Right forelimb (tissue), 1 donor: ENCODE measurements at places on chromosomes 4 and X.
A peak's percentile ranks its signal among the peaks of the same experiment; 100 is the strongest.

- no peak for DNase-seq
Observed at GRCh38 chr4:129453524-129454200, 357.7 kb downstream of the C4orf33 start.

DNA sequence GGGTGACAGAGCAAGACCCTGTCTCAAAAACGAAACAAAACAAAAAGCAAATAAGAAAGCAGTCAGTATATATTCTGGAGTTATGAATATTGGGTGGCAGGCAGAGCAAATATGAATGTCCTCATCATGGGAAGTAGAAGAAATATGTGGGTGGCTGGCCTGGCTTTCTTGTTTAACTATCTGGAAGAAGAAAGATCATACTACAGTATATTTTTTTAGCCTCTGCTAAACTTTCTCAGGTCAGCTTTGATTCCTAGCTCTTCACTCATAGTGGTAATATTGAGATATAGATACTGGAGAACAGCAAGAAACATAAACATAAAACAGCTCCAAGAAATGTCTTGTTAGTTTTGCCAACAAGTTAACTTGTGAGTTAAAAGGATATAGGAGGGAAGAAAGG lies 192.5 kb downstream of the SOWAHB start:
- DNase-seq, result no peak

DNA sequence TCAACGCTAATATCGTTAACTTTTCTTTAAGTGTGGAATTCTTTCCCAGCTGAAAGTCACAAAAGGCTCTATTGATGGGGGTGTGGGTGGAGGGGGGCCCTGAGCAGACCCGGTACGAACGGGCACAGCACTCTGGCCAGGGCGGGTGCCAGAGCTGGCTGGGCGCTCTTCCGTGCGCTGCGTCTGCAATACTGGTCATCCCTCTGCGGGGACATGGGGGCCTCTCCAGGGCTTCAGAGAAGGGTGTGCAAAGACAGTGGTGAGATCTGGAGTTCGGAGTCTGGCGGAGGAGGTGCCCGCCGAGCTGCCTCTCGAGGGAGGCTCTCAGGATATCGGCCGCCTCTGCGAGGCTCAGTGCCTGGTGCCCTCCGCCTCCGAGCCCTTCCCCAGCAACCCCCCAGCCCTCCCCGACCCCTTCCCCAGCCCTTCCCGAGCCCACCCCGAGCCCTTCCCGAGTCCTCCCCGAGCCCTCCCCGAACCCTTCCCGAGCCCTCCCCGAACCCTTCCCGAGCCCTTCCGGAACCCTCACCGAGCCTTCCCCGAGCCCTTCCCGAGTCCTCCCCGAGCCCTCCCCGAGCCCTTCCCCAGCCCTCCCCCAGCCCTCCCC lies 34.3 kb downstream of the FGFRL1 start:
- peak; percentile 42 for DNase-seq

- no peak for DNase-seq
Observed at GRCh38 chr4:91914176-91914804, 389.5 kb upstream of the GRID2 start.

GRCh38 chr4:40185830-40186664 lies 10.8 kb upstream of the RHOH start:
- no peak for DNase-seq

DNA sequence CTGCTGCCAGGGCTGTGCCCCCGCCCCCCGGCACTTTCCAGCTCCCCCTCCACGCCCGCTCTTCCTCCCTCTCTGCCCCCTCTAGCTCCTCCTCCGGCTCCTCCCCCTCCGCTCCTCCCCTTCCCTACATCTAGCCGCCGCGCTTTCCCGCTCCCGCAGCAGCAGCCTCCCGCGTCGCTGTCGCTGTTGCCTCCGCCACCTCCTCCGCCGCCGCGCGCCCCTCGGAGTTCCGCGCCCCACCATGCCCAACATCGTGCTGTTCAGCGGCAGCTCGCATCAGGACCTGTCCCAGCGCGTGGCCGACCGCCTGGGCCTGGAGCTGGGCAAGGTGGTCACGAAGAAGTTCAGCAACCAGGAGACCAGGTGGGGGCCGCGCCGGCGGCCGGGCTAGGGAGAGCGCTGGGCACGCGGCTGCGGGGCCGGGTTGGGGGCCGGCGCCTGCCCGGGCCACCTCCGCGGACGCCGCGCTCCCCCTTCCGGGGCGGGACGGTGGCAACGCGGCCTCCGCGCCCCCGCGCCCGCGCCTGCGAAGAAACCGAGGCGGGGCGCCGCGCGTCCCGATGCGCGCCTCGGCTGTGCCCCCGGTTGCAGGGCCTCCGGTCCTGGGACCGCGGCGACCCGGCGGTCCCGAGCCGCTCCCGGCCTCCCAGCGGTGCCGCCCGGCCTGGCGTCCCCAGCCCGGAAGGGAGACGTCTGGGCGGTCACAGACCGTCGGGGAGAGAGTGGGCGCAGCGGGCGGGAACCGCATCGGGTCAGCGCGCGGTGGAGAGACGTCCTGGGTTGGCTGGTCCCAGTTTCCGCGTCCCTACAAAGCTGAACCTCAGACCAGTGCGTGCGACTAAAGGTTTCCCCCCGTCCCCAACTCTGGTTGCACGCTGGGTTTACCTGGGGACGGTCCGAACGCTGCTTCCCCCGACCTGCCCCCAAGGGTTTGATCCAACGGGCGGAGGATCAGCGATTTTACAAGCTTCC lies at the start of gene PRPS2:
Gene PRPS2 (plus strand): TSS at position 156 of the 972 bp plus-strand sequence. CDS start 86 bp downstream, at position 242.
- peak; percentile 72 for DNase-seq

- no peak for DNase-seq
Observed at GRCh38 chr4:102061133-102061532, 270.6 kb downstream of the BANK1 start.

DNA sequence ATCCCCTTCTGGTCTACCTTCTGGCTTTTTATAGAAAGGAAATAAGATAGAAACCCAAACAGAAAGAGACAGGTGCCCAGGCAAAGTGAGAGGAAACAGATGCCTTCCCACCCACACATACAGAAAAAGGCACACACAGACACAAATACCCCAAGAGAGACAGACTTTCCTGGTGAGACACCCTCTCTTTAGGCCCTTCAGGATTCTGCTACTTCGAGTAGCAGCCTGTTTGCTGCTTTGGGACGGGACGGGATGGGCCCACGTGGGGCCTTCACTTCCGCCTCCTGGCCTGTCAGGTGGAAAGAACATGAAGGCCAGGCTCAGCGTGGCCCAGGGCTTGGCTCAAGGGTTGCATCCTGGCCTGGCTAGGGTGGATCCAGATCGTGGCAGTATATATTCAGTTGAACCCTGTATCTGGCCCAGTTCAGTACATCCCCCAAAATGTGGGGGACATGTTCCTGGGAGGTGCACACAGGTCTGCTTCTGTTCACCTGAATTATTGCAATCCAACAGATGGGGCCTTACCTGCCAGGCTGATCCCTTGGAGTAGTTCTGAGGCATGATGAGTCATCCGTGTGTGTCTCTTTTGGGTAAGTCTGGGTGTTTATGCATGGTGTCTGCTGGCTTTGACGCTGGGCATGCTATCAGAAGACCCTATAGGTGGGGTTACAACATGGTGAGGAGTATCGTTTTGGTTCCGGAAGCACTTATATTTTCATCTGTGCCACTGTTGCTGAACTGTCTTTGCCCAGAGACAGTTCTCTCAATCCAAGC lies 2.4 kb downstream of the ZNF275 start:
- no peak for DNase-seq

GRCh38 chr4:47619691-47620090 lies 134.6 kb downstream of the ATP10D start:
- no peak for DNase-seq

DNA sequence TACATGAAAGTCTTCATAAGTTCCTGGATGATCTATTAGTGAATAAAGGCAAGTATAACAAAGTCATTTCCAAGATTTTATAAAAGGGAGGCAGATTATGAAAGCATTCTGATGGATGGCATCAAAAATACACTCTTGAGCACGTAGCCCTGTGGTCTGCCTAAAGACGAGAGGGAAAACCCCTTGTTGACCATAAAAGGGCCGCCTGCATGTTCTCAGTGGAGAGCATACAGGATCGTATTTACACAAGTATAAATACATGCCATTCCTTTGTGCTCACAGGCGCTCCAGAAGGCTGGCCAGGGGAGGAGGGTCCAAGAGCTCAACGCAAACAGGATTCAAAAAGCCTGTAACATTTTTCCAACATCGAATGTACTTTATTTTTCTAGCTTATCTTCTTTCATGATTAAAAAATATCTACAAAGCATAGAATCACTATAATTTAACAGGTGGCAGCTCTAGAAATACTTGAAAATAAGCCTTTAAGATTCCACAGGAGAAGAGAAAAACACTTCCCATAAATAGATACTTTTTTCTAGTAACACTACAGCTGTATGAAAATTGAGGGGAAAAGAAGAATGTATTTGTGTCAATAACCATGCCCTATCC lies 29.6 kb downstream of the PDGFC start:
- DNase-seq, result peak; percentile 58

DNA sequence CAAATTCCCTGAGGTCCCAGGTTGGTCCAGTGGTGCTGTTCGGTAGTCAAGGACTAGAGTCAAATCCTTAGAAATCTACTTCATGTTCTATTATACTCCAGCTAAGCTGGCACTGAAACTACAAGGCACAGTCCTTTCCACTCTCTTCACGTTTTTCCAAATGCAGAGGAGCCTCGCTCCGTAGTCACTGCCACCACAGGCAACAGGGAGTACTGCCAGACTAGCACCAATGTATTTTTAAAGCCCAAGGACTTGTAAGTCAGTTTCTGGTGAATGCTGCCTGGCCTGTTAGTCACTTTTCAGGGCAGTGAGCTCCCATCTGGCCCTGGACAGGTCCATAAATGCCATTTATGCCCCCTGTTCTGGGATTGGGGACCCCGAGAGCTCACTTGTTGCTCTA lies 323.5 kb downstream of the FAM47A start:
- DNase-seq, result no peak

DNA sequence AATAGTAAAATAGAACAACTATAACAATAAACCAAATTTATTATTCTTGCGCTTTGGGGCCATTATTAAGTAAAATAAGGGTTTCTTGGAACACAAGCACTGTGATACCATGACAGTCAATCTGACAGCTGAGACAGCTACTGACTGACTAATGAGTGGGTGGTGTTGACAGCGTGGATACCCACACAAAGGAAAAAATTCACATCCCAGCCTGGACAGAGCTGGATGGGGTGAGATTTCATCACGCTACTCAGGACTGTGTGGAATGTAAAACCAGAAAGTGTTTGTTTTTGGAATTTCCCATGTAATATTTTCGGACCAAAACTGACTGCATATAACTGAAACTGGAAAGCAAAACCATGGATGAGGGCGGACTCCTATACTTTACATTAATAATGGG lies 48.8 kb downstream of the IGFBP7 start:
- no peak for DNase-seq

DNA sequence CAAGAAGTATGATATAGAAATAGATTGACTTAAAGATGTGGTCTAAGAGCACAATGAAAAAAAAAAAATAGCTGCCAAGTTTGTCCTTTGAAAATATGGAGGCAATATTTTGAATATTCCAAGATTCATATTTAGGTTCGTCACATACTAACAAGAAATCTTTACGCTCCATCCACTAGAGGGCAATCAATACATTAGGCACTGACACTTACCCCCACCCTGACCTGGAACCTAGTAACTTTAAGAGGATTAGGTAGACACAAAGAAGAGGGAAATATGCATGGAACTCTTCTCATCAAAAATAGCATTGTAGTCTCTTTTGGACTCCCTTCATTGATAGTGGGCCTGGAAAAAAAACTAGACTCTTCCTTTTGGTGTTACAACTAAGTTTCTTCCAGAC lies 1108.1 kb downstream of the PCDH19 start:
- DNase-seq, result no peak

GRCh38 chrX:48694776-48695533 lies 1.6 kb upstream of the SUV39H1 start:
- DNase-seq, result no peak

DNA sequence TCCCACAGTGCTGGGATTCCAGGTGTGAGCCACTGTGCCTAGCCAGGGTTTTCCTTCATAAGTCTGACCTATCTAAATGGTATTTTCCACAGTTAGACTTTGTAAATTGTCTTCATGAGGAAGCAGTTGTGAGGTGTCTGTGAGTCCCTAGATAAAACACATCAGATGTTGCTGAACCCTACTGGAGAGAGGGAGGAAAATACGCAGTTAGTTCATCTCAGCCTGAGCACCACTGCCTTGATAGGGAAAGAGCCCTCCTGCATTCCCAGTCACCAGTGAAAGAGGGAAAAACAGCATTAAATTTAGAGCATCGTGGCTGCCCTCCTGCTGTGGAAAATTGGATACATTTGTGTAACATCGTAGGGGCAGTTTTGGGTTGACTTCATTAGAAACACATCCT lies 31.7 kb upstream of the CLDN34 start:
- DNase-seq, result no peak

GRCh38 chr4:83392562-83392961 lies 57.9 kb upstream of the HPSE start:
- DNase-seq, result no peak

DNA sequence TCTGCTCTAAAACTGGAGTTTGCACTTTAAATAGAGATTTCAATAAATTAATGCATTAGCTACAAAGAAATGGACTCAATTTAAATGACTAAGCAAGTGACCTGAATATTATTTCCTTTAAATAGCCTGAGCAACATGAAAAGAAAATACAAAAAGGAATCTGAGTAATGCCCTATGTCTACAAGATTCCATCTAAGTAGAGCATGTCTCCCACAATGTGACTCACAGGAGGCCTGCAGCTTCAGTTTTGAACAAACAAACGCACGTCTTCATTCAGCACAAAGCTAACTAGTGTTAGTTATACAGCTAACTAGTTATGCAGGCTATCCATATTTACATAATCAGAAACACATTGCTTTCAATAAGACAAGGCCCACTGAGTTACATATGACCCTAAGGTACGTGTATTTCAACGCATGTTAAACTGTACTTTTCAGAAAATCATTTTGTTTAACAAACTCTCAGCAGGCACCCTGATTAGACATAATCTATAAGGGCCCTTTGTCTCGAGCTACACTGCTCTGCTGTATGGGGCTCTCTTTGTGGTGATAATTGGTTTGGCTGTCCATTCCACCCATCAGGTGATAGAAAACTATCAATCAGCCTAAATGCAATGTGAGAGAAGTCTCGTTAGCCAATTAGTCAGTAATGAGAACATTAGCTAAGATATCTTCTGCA lies 116.5 kb downstream of the MAML3 start:
- no peak for DNase-seq

- DNase-seq, result no peak
Observed at GRCh38 chr4:48025005-48025404, 8.4 kb downstream of the NIPAL1 start.

DNA sequence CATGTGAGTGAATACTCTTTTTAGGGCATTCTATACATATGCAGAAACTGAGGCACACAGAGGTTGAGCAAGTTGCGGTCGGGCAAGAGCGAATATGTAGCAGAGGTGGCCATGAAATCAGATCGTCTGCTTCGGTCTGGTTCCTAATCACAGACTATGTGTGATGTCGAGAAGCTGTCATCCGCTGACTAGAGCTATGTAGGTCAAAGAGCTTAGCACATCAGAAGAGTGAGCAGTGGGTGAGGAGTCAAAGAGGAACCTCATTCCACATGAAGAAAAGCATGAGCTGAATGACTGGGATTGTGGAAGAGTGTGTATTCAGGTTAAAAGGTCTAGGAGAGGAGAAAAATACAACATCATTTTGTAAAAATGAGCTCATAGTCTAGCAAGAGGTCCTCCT lies 19.0 kb downstream of the GAB3 start:
- no peak for DNase-seq

GRCh38 chr4:183591301-183591700 lies 67.7 kb downstream of the RWDD4 start:
- no peak for DNase-seq
